ENCODE measurements at places on chromosomes 1 and 21.

- no peak for DNase-seq
Observed at GRCh38 chr21:31553461-31553860, 106.0 kb upstream of the SOD1 start.

GRCh38 chr1:204959374-204959773, 83.6 kb upstream of the CNTN2 start:
- DNase-seq, result no peak

GRCh38 chr1:214364786-214365295, 83.9 kb downstream of the SMYD2 start:
- DNase-seq, result no peak

- DNase-seq, result peak; percentile 29
Observed at GRCh38 chr1:43968348-43968948, 1.4 kb upstream of the DPH2 start.

DNA sequence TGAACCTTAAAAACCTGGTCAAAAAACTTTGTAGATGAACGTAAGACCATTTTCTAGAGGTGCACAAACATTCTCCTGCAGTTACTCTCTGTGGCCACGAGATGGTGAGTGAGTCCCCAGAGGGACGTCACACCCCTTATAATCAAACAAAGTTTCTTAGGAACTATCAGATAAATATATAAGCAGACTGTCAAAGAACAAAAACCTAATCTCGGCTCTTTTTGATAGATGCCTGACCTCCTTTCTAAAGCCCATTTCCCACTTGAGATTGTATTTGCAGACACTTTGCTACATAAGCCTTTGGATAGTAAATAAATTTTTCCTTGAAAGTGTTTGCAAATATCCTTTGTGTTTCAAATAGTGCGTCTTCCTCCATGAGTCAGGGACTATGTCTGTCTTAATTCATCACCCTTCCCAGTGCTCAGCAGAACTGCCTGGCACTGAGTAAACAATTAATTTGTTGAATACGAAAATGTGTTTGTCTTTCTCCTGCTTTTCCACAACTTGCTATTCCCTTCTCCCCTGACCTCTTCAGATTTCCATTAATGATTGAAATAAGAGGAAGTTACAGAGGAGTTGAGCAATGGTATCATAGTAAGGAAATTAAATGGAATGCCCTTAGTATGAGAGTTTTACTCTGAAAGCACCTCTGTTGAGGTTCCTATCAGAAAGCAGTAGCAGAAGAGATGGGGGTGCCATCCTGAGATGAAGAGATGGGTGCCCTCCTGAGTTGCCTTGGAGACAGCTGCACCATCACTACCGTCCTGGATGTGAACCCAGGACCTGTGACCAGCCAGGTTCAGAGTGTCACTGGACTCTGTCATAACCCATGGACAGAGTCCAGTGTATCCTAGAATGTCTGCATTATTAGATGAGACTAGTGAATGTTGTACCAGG, 57.8 kb upstream of the RAVER2 start:
- peak; percentile 55 for DNase-seq

- DNase-seq, result no peak
Observed at GRCh38 chr1:26155370-26156284, 3.3 kb upstream of the FAM110D start.

- peak; percentile 8 for DNase-seq
Observed at GRCh38 chr1:7912743-7913557, 27.7 kb downstream of the TNFRSF9 start.

Measured in AML-193 (cell line).